Activated gamma-delta T cell treated with Interleukin-2 at 50 U/mL for 16 hours (primary cell): ENCODE measurements at places on chromosomes 4 and X.

- DNase-seq: no peak
These were observed 89.6 kb downstream of the C4orf51 start for GRCh38 chr4:145769450-145770037.

DNA sequence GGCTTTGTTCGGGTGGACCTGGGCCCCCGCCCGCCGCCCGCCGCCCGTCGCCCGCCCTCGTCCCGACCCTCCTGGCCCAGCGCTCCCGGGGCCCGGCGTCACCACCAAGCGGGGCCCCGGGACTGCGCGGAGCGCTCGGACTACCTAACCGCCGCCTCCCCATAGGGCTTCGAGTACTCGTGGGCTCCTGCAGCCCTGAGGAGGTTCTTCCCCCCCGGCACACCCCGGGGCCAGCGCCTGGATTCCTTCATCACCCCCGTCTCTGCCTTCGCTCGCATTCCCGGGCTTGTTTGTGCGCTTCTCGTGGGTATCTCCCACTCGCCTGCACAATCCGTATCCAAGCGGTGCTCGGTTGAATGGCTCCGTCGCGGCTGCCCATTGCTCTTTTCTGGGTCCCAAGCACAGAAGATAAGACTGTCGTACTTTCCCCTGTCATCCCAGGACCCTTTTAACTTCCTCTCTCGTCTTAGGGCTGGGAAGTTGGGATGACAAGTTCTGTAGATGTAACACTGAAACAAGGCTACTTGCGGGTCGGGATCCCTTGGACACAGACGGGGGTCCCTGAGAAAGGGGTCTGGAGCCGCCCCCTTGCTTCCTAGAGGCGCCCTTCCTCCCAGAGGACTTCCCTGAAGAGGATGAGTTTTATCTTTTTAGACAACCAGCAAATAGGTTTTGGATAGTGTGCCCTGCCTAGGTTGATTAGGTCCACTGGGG is 565 bp downstream of the MOB1B start:
- peak; percentile 16 for DNase-seq

GRCh38 chrX:152831391-152831790 is 528 bp downstream of the NSDHL start:
- no peak for DNase-seq

DNA sequence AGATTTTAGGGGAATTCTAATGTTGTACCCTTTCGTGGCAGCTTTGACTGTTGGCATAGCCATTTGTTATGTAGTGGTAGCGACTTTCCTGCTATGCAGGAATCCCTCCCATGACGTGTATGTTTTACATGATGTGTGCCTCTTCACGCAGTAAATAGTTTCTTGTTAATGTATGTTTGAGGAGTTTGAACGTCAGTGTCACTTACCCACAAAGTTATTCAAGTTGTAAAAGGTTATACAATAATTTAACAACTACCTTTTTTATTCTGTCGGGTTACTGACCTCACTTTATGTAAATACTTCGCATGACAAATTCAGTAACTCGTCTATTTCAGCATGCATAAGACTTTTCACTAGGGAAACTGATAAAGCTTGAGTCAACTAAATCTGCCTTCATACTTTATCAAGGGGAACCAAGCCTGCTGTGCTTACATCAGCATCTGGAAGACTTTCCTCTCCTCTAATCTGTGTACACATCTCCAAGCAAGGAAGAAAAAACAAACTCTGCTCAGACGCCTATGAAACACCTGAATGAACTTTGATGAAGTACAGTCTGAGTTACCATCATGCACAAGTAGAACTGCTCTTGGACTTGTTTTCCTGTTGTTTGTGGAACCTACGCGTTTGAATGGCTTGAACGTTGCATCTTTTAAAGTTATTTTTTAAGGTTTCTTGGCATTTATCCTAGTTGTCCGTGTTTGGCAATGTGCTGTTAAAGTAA is 61.2 kb downstream of the SLC9A6 start:
- DNase-seq: no peak

GRCh38 chr4:96525898-96526297 is 686.0 kb downstream of the PDHA2 start:
- no peak for DNase-seq

GRCh38 chr4:48254381-48255071 is 15.1 kb downstream of the TEC start:
- no peak for DNase-seq

DNA sequence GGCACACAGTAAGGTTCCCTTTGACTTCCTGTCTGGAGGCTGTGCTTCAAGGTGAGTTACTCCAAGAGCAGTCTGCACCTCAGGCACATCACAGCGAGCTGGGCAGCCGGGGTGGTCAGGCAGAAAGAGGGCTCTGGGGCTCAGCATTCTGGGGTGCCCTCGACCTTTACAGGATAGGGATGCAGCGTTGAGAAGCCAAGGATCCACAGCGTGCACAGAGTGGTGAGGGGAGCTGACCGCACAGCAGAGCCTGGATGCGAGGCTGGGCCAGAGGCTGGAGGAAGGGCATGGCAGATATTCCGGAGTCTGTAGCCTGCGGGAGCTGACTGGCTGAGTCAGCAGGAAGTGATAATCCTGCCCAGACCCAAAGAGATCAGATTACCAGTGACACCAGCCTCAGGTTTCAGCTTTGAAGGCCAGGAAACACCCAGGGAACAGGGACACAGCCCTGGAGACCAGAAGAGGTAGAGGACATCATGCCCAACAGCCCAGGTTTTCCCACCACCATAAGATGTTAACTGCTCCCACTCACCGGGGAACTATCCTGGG is 38.4 kb upstream of the PDLIM3 start:
- no peak for DNase-seq

GRCh38 chr4:13164783-13165331 is 319.3 kb downstream of the RAB28 start:
- no peak for DNase-seq

- DNase-seq: no peak
These were observed 70.5 kb upstream of the MXD4 start for GRCh38 chr4:2332201-2332975.

- DNase-seq: no peak
These were observed 364.6 kb upstream of the NOCT start for GRCh38 chr4:138650929-138651448.
